Neural crest cell (in vitro differentiated cells): ENCODE measurements at places on chromosomes 16 and 17.

- DNase-seq, result no peak
Observed at GRCh38 chr17:64387545-64388171, 3.0 kb downstream of the PECAM1 start.

- peak; percentile 15 for DNase-seq
Observed at GRCh38 chr17:14622615-14623101, 321.8 kb downstream of the HS3ST3B1 start.

DNA sequence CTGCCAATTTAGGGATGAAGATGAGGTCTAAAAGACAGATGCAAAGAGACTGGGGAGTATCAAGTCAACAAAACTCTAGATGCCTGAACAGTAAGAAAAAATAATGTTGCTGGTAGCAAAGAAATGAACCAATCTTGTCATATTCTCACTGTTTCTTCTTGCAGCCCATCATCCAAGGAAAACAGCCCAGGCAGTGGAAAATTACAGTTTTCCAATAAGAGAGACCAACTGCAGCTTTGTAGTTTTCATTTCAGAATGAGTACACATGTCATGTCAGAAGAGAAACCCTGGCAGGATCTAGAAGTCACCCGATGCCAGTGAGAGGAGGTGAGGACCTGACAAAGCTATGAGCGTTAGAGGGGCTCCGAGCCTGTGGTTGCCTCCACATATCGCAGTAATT lies 500.4 kb upstream of the PSMD7 start:
- DNase-seq, result no peak

DNA sequence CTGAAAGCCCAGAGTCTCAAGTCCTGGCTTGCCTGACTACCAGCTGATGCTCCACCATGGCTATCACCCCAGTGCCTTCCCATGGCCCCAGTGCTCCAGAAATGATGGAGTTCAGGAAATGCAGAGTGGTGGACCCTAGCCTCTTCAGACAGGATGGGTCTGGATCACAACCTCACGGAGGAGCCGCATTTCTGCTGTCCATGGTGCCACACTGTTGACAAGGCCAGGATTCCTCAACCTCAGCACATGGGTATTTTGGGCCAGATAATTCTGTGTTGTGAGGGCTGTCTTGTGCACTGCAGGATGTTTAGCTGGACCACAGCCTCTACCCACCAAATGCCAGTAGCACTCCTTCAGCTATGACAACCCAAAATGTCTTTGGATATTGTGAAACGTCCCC lies 6.7 kb upstream of the CRHR1 start:
- no peak for DNase-seq

GRCh38 chr17:19447085-19447583 lies 36.1 kb downstream of the RNF112 start:
- peak; percentile 92 for DNase-seq

DNA sequence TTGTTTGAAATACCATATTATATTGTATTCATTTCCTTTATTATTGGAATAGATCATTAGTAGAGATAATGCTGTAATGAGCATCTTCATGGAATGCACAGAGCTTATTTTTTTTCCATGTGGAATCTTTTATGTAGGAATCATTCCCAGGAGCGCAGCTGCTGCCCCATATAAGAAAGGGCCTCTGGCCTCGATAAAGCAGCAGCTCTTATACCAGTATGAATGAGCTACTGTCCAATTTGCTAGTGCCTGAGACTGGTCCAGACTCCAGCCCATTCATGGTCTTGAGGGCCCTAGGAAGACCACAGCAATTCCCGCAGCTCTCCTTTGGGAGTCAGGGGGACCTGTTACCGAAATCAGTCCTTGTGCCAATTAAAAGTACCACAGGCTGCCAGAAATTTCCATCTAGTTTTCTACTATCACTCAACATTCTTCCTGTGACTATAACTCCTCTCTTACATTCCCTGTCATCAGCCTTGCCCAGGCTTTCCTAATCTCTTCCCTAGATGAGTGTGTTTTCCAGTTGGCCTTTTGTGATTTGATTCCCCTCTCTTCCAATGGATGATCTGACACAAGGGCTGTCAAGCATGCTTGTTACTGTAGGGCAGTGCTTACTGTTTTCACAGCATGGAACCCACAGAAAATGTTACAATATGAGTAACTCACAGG lies 1.9 kb downstream of the ZNF843 start:
- DNase-seq, result no peak

DNA sequence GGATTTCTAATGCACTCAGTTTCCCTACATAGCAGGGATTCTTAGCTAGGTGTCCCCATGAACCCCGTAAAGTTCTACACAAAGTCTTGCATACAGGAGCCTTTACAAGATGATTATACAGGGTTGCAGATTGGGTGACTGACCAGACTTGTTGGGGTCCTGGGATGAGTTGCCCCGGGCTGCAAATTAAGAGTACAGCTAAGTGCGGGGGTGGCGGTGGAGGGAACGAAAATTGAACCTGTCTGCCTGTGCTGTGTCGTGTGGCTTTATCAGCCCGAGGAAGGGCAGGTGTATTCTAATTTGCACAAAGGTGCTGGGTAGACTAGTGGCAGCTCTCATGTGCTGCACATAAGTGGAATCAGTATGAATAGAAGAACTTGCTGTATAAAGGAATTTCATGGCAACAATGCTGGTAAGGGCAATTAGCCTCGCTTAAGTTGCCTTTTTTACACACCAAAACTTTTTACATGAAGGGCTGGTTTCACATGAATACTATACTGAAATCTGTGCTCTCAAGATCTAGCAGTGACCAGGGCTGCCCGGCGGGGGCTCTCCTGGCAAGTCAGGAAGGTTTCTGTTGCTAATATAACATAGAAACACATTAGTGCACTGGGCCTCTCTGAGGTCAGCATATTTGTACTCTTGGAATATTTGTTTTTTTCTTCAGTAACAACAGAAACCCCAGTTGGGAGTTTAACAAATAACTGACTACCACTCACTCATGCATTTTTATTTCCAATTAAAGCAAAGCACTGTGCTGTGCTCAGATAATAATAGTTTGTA lies 50.7 kb downstream of the ADCY7 start:
- DNase-seq, result no peak

DNA sequence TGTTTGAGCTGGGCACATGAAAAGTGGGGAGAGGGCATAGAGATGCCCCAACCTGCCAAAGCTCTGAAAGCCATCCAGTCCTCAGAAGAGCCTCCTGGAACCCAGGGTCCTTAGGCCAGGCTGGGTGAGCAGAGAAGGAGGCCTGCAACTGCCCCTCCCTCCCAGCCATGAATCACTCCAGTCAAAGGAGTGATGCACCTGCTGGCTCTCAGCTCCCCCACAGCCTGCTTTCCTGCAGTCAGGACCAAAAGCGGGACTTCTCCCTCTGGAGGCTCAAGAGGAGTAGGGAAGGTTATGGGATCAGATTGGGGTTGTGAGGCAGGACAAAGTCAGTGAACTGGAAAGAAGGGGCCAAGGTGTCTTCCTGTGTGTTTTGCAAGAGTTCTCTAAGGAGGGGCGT lies 145.6 kb downstream of the TMEM132E start:
- DNase-seq, result no peak

- DNase-seq, result no peak
Observed at GRCh38 chr16:1817276-1817589, 9.4 kb downstream of the HAGH start.

GRCh38 chr17:43890240-43890639 lies 17.1 kb downstream of the MPP2 start:
- DNase-seq, result no peak

DNA sequence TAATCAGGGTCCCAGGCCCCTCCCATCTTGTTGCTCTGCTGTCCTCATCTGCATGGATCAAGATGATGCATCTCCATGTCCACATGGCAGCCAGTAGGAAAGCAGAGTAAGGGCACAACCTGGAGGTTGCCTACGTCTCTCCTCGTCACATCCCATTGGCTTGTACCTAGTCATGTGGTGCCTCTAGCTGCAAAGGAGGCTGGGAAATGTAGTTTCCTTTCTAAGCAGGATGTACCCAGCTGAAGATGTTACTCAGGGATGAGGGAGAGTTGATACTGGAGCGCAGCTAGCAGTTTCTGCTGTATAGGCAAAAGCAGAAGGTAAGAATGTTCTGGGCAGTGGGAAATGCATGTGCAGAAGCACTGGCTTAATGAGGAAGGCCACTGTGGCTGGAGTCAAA lies 20.8 kb downstream of the ABCC1 start:
- no peak for DNase-seq

DNA sequence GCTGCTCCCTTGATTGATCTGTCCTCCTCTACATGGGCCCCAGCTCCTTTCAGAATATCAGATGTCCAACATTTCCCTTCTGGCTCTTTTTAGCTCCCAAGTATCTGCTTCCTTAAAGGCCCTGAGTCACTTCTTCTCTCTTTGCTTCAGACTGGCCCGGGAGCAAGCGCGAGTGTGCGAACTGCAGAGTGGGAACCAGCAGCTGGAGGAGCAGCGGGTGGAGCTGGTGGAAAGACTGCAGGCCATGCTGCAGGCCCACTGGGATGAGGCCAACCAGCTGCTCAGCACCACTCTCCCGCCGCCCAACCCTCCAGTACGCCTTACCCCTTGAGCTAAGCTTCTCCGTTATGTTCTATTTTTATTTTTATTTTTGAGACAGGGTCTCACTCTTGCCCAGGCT lies 12.3 kb downstream of the CNTROB start:
- no peak for DNase-seq

DNA sequence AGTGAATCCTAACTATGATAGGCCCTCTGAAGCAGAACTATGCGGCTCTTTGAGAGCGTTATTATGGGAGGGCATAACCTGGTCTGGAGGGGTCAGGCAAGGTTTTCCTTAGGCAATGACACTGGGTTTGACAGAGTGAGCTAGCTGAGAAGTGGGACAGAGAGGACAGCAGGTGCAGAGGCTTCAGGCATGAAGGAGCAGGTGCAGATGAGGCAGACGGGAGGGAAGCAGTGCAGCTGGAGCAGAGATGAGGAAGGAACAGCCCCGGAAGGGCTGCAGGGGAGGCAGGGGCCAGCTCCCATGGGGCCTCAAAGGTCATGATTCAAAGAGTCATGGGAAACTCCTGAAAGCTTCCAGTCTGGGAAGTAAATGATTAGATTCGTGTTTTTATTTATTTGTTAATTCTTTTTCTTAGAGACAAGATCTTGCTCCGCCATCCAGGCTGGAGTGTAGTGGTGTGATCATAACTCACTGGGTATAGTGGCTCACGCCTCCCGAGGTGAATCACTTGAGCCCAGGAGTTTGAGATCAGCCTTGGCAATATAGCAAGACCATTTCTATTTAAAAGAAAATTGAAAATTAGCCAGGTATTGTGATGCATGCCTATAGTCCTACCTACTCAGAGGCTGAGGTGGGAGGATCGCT lies 5.4 kb downstream of the MARCHF10 start:
- DNase-seq, result no peak

GRCh38 chr17:78739331-78739931 lies 42.6 kb downstream of the CYTH1 start:
- DNase-seq, result no peak

DNA sequence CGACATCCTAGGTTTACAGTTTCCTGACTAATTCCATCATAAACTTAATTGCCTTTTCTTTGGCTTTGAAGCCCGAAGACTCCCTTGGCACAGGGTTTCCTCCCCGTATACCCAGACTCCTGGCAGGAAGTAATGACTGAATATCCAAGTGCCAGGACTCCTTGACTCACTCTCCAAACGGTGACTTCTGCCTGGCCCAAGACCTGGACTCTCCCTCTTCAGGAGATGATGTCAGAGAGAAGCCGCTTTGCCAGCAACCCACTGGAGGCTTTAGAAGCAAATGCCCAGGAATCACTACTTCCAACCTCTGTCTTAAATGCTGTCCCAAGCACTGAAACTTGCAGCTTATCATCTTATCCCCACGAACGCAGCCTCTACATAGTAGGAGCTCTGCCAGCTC lies 146.5 kb downstream of the RGS9 start:
- no peak for DNase-seq

DNA sequence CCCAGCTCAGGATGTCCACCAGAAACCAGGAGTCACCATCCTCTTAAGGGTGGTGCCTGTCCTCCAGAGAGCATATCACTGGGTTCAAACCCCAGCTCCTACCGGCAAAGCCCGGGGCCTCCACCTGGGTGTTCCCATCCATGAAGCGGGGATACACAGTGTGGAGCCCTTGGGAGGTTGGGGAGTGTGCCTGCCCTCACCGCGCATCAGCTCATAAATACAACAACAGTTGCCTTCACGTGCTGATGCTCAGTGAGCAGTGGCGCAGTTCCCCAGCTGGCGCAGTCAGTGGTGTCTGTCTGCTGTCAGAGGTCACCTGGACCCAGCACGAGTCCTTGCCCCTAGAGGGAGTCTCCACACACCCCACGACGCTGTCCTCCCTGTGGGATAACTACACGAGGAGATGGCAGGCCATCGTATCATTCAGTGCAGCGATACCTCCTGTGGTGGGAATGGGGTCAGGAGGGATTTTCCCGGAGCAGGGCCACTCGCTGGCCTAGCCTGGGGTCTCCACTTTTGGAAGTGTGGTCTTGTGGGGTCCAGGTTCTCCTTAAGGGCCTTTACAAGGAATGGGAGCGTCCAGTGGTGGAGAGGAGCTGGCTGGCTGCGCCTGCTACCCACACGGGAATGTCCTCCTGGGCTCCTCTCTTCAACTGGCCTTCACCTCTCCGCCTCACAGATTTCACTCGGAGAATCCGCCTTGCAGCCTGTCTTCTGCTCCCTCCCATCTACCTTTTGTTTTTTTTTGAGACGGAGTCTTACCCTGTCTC lies 2.3 kb upstream of the ELOB start:
- DNase-seq, result no peak

GRCh38 chr16:79151-80054 lies 1.4 kb downstream of the MPG start:
- DNase-seq, result no peak

GRCh38 chr16:46427340-46428107 lies 193.7 kb downstream of the SHCBP1 start:
- DNase-seq, result no peak

GRCh38 chr17:67779098-67779672 lies 46.1 kb upstream of the BPTF start:
- peak; percentile 38 for DNase-seq

- no peak for DNase-seq
Observed at GRCh38 chr17:32126746-32127145, 15.6 kb upstream of the RHOT1 start.

- DNase-seq, result no peak
Observed at GRCh38 chr17:66476014-66476413, 173.6 kb downstream of the PRKCA start.

DNA sequence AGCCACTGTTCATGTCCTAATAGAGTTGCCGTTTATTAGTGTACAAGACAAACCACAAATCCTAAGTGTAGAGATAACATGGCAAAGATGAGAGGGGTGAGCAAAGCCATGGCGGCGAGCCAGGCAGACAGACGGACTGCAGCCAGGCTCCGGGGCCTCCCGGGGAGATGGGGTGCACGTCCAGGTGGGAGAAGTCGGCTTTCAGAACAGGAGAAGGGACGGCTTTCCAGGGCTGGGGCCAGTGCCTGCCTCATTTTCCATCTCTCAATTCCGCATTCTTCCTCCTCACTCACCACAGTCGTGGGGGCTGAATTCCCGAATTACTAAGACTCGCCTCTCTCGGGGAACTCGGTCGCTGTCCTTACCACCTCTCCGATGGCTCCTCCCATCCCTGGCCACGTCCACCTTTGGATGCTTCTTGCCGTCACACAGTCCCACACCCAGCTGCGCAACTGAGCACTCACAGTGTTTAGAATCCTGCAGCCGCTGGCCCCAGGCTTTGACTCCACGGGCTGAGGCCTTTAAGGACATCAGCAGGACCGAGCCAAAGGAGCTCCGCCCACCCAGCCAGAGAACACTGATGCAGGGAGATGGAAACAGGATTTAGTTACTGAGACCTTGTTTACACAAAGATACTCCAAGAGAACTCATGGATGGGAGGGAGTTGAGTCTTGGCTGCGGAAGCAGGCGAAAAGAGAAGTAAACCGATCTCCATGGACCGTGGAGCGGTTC lies 59.7 kb downstream of the RNF112 start:
- DNase-seq, result no peak
